ENCODE measurements at places on chromosomes 13 and 19. TPM values are rescaled to one million over a fixed set of nuclear protein-coding genes. Genes with fewer than 3 reads are reported as not detected.

Gene PINLYP
- polyA plus RNA-seq = 41.8 TPM

Gene SOX1
- not detected for polyA plus RNA-seq

Gene IZUMO4
- polyA plus RNA-seq = 8.9 TPM

Gene PTGIR
- 7.5 TPM for polyA plus RNA-seq

Gene CGB1
- polyA plus RNA-seq = not detected

Gene CELF5
- polyA plus RNA-seq = 0.15 TPM

Gene KISS1R
- polyA plus RNA-seq = not detected

Gene CNFN
- polyA plus RNA-seq = 4.9 TPM

Gene KLF1
- not detected for polyA plus RNA-seq

Gene ZGLP1
- 5.5 TPM for polyA plus RNA-seq

Gene KIR2DL3
- polyA plus RNA-seq = not detected

Gene LPAR2
- 5.6 TPM for polyA plus RNA-seq

Gene ZNF177
- 5.7 TPM for polyA plus RNA-seq

Gene MYO16
- polyA plus RNA-seq = 0.43 TPM

Gene B3GNT3
- 2.0 TPM for polyA plus RNA-seq

Gene ODAD3
- 7.1 TPM for polyA plus RNA-seq

Gene FFAR2
- not detected for polyA plus RNA-seq

Gene CPB2
- not detected for polyA plus RNA-seq

Gene SLC46A3
- polyA plus RNA-seq = 30.0 TPM

Gene CCDC169
- polyA plus RNA-seq = 2.5 TPM

Gene ZNF814
- polyA plus RNA-seq = 26.7 TPM

Gene MED29
- 32.4 TPM for polyA plus RNA-seq

Gene KIR3DL2
- not detected for polyA plus RNA-seq

Gene WDR87
- not detected for polyA plus RNA-seq

Gene CD209
- 1.2 TPM for polyA plus RNA-seq

Gene CACNG7
- polyA plus RNA-seq = not detected

Gene SLC17A7
- polyA plus RNA-seq = 0.45 TPM

Gene RYR1
- 0.69 TPM for polyA plus RNA-seq

Gene LCP1
- polyA plus RNA-seq = 5.6 TPM

Gene MYO1F
- polyA plus RNA-seq = 1.7 TPM

Gene VRK3
- polyA plus RNA-seq = 69.0 TPM

Gene GPR42
- not detected for polyA plus RNA-seq

Gene SLC25A42
- polyA plus RNA-seq = 70.7 TPM

Gene GPR12
- not detected for polyA plus RNA-seq

Gene SHISA7
- polyA plus RNA-seq = not detected

Gene PRR36
- 1.1 TPM for polyA plus RNA-seq

Gene PPP2R1A
- 346 TPM for polyA plus RNA-seq

Gene CKM
- polyA plus RNA-seq = 1.3 TPM

Gene ZNF845
- 1.9 TPM for polyA plus RNA-seq

Gene SCEL
- polyA plus RNA-seq = 0.22 TPM

Gene FBXO46
- 6.5 TPM for polyA plus RNA-seq

Gene ZNF417
- polyA plus RNA-seq = 3.0 TPM

Gene ADGRE2
- 0.15 TPM for polyA plus RNA-seq

Gene ITGBL1
- 1.4 TPM for polyA plus RNA-seq

Gene PCP2
- polyA plus RNA-seq = 8.9 TPM

Gene PNMA8C
- polyA plus RNA-seq = 0.09 TPM

Gene MTMR6
- polyA plus RNA-seq = 9.4 TPM

Gene PDX1
- polyA plus RNA-seq = not detected

Gene ACP7
- polyA plus RNA-seq = 0.13 TPM

Gene CYP4F2
- polyA plus RNA-seq = 16.8 TPM
